Sciatic nerve (tissue), 2 donors: ENCODE measurements at places on chromosomes 6 and 20.

DNA sequence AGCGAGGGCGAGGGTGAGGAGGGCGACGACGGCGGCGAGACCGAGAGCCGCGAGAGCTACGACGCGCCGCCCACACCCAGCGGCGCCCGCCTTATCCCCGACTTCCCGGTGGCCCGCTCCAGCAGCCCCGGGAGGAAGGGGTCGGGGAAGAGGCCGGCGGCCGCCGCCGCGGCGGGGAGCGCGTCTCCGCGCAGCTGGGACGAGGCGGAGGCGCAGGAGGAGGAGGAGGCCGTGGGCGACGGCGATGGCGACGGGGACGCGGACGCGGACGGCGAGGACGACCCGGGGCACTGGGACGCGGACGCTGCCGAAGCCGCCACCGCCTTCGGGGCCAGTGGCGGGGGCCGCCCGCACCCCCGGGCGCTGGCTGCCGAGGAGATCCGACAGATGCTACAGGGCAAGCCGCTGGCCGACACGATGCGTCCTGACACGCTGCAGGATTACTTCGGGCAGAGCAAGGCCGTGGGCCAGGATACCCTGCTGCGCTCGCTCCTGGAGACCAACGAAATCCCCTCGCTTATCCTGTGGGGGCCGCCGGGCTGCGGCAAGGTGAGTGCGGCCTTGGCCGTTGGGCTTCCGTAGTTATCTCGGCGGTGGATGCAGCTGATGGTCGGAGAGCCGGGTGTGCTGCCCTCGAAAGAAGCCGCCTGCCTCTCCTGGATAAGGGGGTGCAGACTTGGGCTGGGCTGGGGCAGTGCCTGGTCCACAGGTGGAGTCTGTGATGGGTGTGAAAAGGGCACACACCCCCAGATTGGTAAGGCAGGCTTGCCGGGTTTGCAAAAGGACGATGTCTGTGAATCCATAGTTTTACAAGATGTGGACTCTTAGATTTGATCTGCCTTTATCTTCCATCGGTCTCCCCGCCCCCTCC is 938 bp downstream of the WRNIP1 start:
- peak; percentile 69 for DNase-seq

GRCh38 chr6:11212664-11213063 is 19.8 kb downstream of the NEDD9 start:
- no peak for DNase-seq

- DNase-seq, result no peak
Observed at GRCh38 chr6:15268137-15268908, 22.5 kb downstream of the JARID2 start.

- no peak for DNase-seq
Observed at GRCh38 chr6:121917834-121918559, 481.5 kb upstream of the HSF2 start.

DNA sequence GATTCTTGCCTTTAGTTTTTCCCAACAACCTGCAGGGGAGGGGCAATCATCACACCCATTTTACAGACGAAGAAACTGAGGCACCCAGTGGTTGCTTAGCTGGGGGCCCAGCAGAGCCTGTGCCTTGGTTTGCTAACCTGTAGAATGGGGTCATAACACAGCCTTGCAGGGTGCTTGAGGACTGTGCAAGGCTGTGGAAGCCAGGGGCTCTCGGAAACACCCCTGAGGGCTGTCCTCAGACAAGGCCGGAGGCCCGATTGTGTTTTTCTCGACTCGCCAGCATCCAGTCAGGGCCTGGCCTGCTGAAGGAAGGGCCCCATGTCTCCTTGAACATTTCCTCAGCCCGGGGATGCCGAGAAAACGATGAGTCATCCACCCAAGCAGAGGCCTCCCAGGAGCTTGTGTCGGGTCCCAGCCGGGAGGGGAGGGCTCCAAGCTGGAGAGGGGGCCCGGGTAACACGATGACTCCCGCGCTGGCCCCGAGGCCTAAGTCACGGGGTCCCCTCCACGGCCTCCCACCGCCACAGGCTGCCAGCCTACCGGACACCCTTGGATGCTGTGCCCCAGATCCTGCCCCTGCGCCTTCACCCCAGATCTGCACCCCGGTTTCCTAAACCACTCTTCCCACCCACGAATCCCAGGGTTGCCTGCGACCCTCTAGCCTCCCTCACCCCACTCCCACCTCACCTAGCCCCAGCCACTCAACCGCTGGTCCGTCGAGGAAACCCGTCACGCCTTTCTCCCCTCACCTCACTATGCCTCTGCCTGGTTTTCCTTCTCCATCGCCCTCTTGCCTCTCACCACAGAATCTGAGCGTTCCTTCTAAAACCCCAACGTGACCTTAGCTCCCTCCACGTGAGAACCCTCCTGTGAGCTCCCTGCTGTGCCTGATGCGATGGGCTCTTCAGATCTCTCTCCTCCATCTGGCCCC is 10.6 kb downstream of the NOL4L start:
- no peak for DNase-seq

- DNase-seq, result no peak
Observed at GRCh38 chr20:2402271-2402980, 21.7 kb downstream of the TGM6 start.

DNA sequence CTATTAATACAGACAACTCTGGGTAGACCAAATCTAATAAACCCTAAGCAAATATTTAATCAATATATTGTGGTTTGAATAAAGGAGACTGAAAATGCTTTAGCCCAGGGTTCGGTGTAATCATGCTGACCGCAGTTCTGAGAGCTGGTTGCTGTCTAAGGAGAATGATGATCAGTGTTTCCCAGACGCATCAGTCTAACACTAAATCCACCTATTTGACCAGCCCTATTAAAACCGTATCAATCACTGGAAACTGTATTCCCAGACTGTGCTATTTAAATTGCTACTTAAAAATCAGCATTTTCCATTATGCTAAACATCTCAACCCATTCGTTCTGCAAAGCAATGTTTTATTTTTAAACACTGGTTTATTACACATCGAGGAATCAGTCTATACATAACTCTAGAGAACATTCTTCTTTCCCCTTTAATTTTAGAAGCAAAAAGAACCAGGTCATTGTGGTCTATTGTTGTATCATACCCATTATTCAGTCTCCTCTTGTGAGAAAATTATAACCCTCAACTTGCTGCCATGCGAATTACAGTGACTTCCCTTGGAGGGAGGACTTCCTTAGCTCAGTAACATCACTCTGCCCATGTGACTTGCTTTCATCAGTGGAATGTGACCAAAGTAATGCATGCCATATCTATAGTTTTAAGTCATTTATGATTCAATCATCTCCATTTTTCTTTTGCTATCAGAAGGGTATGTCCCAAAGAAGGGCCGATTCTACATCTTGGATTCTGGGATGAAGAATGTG is 515.2 kb upstream of the JAG1 start:
- no peak for DNase-seq

- DNase-seq, result no peak
Observed at GRCh38 chr20:43955062-43955749, 40.6 kb downstream of the TOX2 start.

DNA sequence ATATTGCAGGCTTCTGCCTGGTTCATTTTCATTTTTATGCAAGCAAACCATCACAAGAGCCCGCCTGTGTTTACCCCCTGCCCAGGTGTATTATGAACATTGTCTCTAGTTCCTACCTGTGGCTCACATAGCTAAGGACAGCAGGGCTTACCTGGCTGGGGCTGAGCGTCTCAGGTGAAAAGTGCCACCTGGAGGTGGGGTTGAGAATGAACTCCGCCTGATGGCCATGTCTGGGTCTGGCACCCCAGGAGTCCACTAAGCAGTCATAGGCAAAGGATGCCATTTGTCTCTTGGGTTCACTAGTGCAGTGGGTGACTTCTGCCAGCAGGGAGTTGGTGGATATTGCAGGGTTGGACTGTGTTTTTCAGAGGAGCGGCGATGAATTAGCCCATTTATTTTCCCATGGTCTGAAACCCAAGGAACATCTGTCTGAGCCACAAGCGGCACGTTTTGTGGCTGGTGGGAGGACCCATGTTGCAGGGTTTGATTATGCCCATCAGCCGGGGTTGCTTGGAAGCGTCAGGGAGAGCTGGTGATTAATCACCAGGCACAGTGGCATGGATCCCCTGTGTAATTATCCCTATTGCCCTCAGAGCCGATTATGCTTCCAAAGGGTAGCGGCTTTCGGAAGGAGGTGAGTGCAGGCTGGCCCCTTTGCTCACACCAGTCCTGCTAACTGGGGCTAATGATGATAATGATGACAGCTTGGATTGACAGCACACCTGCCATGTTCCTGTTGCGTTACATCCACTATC is 92.1 kb downstream of the CDH26 start:
- no peak for DNase-seq

DNA sequence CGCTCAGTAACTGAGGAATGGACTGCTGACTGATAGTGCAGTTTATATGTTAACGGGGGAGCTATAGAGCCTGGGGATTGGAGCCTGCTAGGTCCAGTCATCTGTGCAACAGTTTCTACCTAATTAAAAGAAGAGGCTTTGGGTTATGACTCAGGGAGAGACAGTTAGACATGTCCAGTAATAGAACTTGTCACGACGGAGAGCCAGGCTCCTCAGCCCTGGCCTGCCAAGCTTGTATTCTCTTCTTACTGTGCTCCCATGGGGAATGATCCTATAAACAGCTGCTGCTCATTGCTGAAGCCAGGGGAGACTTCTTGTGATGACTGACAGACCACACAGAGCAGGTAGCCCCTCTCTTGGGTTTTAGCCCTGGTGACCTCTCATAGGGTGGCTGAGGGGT is 69.3 kb downstream of the SYNJ2 start:
- no peak for DNase-seq

GRCh38 chr20:43460830-43461200 is 3.1 kb downstream of the SRSF6 start:
- no peak for DNase-seq

- DNase-seq, result no peak
Observed at GRCh38 chr6:144613859-144614258, 328.7 kb downstream of the UTRN start.

DNA sequence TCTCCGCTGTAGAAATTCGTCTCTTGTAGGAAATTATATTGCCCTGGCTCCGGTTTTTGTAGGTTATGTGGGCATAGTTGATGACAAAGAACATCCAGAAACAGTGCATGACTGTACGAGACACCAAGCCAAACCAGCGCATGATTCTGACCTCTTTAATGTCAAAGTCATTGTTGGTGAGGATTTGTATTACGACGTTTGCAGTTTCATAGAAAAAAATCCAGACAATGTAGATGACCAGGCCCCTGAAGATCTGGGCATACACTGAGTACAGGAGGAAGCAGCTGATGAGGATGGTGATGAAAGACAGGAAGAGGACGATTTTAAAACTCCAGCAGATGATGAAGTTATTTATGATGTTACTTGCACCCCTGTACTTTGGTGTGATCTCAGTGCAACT is 39.1 kb upstream of the TBC1D22B start:
- DNase-seq, result no peak

- no peak for DNase-seq
Observed at GRCh38 chr6:143213859-143214376, 153.2 kb downstream of the AIG1 start.

DNA sequence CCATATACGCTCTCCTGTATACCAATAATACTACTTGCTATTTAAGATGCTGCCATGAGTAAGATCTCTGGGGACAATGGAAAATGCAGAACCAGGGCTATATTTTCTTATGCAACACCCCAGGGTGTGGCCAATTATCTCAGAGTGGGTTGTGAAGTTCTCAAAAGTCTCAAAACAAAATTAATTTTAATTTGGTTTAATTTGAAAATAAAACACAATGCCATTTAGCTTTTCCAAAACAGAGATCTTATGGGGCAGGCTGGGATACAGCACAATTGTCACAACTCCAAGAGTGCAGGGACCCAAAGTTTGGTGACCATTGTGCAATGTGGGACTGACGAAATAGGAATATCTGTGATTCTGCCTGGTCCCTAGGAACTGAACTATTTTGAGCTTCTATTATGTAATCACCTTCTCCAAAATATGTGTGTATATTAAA is 43.1 kb downstream of the MBOAT1 start:
- no peak for DNase-seq

- peak; percentile 48 for DNase-seq
Observed at GRCh38 chr6:3322366-3322890, 63.7 kb downstream of the PSMG4 start.

DNA sequence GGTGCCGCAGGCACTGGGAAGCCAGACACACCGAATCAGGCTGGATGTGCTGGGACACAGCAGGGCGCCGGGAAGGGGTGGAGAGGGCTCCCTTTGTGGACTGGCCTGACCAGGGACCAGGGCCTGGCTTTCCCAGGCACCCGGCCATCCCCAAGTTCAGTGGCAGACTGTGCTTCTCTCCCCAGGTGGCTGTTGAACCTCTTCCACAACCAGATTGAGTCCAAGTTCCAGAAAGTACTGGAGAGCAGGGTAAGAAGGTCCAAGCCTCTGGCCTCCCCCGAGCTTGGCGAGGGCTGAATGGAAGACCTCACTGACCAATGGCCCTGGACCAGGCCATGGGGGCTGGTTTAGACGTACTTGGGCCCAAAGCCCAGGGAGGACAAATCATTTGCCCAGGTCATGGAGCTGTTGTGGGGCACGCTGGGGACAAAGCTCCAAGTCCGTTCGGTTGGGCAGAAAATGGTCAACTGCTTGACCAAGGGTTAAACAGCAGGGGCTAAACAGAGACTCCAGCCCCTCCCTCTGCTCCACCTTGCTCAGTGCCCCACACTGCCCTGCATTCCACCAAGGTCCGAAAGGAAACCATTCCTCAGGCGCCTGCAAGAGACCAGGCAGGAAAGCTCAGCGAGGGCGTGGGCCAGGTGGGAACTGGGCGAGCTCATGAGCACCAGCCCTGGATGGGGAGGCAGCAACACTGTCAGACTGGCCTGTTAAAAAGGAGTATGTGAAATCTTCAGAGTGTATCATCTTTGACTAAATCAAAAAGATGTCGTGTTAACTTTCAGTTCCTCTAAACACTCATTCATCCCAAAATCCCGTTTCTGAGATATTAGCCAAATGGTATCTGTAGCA is 9.1 kb downstream of the LBP start:
- no peak for DNase-seq

DNA sequence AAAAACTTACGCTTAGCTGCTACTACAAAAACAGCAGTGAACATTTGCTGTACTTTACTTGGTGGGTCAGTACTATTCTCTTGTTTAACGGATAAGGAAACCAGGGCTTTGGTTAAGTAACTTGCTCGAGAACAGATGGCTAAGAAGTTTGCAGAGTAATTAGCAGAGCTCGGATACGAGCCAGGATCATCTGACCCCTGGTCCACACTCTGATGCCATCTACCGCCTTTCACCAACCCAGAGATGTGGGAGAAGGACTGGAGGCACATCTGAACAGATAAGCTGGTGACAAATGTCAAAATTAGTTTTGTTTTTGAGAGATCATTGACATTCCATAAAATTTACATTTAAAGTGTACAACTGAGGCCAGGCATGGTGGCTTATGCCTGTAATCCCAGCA is 18.9 kb upstream of the RPL7L1 start:
- DNase-seq, result no peak

DNA sequence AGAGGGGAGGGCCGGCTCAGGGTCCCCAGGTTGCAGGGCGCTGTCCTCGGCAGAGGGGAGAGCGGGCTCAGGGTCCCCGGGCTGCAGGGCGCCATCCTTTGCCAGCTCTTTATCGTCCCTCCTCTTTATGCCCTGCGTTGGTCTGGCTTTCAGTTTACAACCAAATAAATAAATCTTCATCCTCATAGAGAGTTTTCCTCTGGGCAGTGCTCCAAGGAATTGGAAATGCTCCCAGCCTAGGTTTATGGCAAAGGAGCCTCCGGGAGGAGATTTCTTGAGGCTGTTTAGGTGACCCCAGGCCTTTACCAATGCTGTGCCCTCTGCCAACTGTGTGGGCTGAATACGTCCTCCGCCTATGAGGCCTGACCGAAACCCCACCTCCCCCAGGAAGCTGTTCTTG is 60.2 kb downstream of the CHMP4B start:
- no peak for DNase-seq

- DNase-seq, result peak; percentile 51
Observed at GRCh38 chr20:37398750-37399621, 53.0 kb downstream of the SRC start.

GRCh38 chr6:135438907-135439535 is 58.5 kb downstream of the AHI1 start:
- DNase-seq, result no peak
